ENCODE measurements at places on chromosomes 1 and 21. TPM values are rescaled to one million over a fixed set of nuclear protein-coding genes. Genes with fewer than 3 reads are reported as not detected.

DNA sequence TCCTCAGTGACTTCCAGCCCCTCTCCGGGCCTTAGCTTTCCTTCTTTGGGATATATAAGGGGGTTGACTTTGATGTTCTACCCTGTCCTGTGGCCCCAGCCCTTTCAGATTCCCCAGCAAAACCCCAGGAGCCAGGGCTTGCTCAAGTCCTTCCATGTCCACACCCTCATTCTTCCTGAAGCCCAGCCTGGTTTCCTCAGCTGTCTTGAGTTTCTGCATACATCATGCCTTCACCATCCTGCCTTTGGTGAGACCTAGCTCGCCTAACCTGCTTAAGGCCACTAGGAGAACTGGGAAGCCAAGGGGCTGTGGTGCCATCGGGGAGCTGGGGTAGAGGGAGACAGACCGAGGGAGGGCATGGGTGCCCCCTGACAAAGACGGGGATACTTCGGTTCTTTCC is 17.2 kb upstream of the PEF1 start:
- H3K27ac ChIP-seq: no peak overlapping the region
- H3K36me3 ChIP-seq: peaks cover 26% of the 10 kb centered on the region
- peaks cover 33% of the 10 kb centered on the region for H3K4me1 ChIP-seq
- no peak for DNase-seq

ADAMTSL4 gene
- total RNA-seq: 3.6 TPM

RAB4A gene
- 58.6 TPM for total RNA-seq

- DNase-seq: no peak
- H3K27ac ChIP-seq: peak overlapping the region; percentile 23
- H3K4me3 ChIP-seq: no peak overlapping the region
- H3K36me3 ChIP-seq: peaks cover 17% of the 10 kb centered on the region
- H3K4me1 ChIP-seq: peaks cover 17% of the 10 kb centered on the region
Measured at GRCh38 chr1:150582371-150582770, 3.0 kb upstream of the MCL1 start.

- no peak overlapping the region for H3K4me3 ChIP-seq
- no peaks in the 10 kb centered on the region for H3K27me3 ChIP-seq
- no peak for DNase-seq
- no peaks in the 10 kb centered on the region for H3K4me1 ChIP-seq
- H3K27ac ChIP-seq: no peak overlapping the region
Measured at GRCh38 chr1:193729429-193729828, 543.0 kb upstream of the B3GALT2 start.

DOP1B gene
- total RNA-seq: 17.1 TPM

DNA sequence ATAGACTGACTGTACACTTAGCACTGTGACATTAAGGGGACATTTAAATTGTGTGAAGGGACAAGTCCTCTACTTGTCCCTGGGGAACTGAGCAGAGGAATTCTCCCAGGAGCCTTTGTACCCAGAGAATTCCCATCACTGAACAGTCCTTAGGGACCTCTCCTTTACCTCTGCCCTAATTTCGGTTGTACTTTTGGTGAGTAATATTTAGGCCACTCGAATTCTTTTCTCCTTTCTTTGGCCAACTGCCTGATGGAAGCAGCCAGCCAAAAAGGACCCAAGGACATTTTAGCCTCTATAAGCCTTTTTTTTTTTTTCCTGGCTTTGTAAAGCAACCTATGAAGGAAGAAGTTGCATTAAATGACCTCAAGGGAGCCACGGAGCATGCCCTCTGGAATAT is 71.5 kb downstream of the NR5A2 start:
- H3K27me3 ChIP-seq: peaks cover 4% of the 10 kb centered on the region
- DNase-seq: no peak
- H3K4me1 ChIP-seq: peaks cover 6% of the 10 kb centered on the region
- H3K27ac ChIP-seq: no peak overlapping the region

DNA sequence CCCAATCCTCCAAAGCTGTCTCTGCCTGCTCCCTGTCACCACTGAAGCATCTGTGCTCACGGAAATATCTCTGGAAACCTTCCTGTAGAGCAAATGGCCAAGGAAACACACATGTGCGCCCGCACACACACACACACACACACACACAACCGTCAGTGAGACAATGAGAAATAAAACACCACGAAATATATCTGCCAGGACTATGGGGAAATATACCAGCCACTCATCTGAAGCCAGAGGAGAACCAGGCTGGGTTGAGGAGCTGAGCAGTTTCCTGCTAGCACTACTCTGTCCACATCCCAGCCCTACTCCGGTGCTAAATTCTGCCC is 25.1 kb upstream of the PLXNA2 start:
- peaks cover 63% of the 10 kb centered on the region for H3K27me3 ChIP-seq
- DNase-seq: no peak
- peak overlapping the region; percentile 52 for H3K27ac ChIP-seq
- H3K4me3 ChIP-seq: no peak overlapping the region
- H3K36me3 ChIP-seq: no peaks in the 10 kb centered on the region

- no peaks in the 10 kb centered on the region for H3K27me3 ChIP-seq
- no peak overlapping the region for H3K4me3 ChIP-seq
- H3K27ac ChIP-seq: no peak overlapping the region
- H3K4me1 ChIP-seq: peaks cover 14% of the 10 kb centered on the region
- peaks cover 3% of the 10 kb centered on the region for H3K36me3 ChIP-seq
Measured at GRCh38 chr1:212976586-212976985, 26.2 kb downstream of the VASH2 start.

DNA sequence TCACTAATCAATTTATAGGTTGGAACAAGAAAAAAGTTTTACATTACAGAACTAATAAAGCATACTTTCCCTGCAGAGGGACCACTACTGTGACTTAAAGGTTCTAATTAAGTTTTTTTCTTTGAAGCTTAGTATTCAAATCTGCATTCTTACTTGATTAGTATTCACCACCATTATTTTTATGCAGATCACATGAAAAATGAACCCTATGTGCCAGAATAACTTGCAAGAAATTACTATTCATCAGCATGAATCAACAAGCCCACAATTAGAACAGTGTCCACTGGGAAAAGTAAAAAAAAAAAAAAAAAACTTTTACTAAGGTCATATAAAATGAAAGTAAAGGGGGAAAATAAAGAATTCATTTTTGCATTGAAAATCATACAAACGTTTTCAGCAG is 90.8 kb downstream of the SMYD3 start:
- H3K36me3 ChIP-seq: peaks cover 2% of the 10 kb centered on the region
- no peak for DNase-seq
- no peak overlapping the region for H3K4me3 ChIP-seq
- H3K27me3 ChIP-seq: no peaks in the 10 kb centered on the region

GRCh38 chr1:227775841-227776240 is 39.6 kb upstream of the PRSS38 start:
- peaks cover 3% of the 10 kb centered on the region for H3K36me3 ChIP-seq
- H3K27me3 ChIP-seq: no peaks in the 10 kb centered on the region
- no peak for DNase-seq

DNA sequence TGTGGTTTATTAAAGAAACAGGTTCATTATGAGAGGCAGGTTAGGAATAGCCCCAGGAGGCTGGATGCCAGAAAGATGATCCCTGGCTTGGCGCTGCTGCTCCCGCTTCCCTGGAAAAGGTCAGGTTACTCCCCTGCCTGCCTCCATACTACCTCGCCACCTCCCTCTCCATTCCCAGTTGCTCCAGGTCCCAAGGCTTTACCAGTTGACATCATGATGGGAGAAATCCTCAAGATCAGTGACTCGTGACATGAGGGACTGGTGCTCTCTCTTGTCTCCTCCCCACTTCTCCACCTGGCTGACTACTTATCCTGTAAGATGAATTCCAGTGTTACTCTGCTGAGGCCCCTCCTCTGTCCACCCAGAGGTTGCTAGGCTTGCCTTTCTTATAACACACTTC is 19.7 kb downstream of the VASH2 start:
- no peak overlapping the region for H3K4me3 ChIP-seq
- DNase-seq: no peak
- H3K27me3 ChIP-seq: no peaks in the 10 kb centered on the region
- no peak overlapping the region for H3K27ac ChIP-seq
- H3K36me3 ChIP-seq: no peaks in the 10 kb centered on the region

GRCh38 chr21:19463966-19464365 is 1060.4 kb upstream of the TMPRSS15 start:
- no peak for DNase-seq
- H3K27ac ChIP-seq: no peak overlapping the region
- no peak overlapping the region for H3K4me3 ChIP-seq
- H3K36me3 ChIP-seq: peaks cover 1% of the 10 kb centered on the region
- no peaks in the 10 kb centered on the region for H3K27me3 ChIP-seq

DNA sequence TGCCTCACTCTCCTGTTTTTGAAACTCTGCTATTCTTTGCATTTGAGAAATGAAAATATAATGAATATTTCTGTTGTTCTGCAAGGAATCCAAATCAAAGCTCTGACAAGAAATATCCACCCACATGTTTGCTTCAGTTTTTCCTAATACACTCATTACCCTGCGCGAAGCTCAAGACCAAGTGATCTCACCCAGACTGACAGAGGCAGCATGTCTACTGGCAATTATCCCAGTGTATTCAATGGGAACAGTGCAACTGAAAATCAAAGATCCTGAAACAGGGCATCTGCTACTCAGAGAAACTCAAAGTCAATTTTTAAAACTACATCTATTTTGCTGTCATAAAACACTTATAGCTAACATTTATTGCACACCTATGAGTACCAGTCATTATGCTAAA is 321.0 kb upstream of the LRRC7 start:
- no peak overlapping the region for H3K27ac ChIP-seq
- H3K27me3 ChIP-seq: peaks cover 2% of the 10 kb centered on the region
- H3K4me3 ChIP-seq: no peak overlapping the region
- H3K4me1 ChIP-seq: no peaks in the 10 kb centered on the region

CCDC185 gene
- total RNA-seq: not detected

DNA sequence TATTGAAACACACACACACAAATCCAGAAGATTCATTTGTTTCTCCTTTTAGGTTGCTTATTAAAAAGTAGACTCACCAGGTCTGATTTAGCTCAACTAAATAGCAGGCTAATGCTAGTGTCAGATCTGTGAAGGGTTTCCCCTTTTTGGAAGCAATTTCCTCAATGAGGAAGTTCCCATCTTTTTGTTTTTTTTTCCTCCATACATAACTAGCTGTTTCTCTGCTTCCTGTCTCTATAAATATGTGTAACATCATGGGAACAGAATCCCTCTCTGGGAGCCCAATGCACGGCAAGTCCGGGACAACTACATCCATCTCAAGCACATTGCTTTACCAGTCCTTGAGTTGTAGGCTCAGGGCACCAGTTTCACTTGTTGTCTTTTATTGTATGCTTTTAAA is 1421.1 kb downstream of the PLA2G4A start:
- H3K4me1 ChIP-seq: no peaks in the 10 kb centered on the region
- H3K27ac ChIP-seq: no peak overlapping the region
- H3K4me3 ChIP-seq: no peak overlapping the region
- peaks cover 2% of the 10 kb centered on the region for H3K27me3 ChIP-seq
- no peaks in the 10 kb centered on the region for H3K36me3 ChIP-seq

DNA sequence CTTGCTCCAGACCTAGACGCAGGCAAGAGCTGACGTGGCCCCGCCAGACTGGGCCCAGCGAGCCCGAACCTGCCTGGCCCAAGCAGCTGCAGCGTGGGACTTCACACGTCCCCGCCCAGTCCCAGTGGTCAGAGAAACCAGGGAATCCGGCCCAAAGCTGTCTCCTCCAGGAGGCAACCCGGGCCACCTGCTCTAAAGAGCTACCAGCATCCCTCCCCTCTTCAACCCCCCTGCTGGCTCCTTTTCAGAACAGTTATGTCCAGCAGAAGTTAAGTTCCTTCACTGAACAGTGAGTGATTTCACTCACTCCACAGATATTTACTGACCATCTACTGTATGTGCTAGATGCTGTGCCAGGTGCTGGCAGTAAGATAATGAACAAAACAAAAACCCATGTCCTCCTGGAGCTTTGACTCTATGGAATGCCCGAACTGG is 2.1 kb upstream of the EFNA1 start:
- H3K27ac ChIP-seq: no peak overlapping the region
- no peak for DNase-seq
- H3K36me3 ChIP-seq: no peaks in the 10 kb centered on the region
- no peak overlapping the region for H3K4me3 ChIP-seq
- H3K4me1 ChIP-seq: peaks cover 62% of the 10 kb centered on the region

- no peak overlapping the region for H3K4me3 ChIP-seq
- H3K27ac ChIP-seq: no peak overlapping the region
- no peaks in the 10 kb centered on the region for H3K36me3 ChIP-seq
- H3K4me1 ChIP-seq: peaks cover 5% of the 10 kb centered on the region
- DNase-seq: no peak
Measured at GRCh38 chr1:88179943-88180342, 504.1 kb upstream of the PKN2 start.

DNAJC28 gene
- total RNA-seq: 2.4 TPM

DNA sequence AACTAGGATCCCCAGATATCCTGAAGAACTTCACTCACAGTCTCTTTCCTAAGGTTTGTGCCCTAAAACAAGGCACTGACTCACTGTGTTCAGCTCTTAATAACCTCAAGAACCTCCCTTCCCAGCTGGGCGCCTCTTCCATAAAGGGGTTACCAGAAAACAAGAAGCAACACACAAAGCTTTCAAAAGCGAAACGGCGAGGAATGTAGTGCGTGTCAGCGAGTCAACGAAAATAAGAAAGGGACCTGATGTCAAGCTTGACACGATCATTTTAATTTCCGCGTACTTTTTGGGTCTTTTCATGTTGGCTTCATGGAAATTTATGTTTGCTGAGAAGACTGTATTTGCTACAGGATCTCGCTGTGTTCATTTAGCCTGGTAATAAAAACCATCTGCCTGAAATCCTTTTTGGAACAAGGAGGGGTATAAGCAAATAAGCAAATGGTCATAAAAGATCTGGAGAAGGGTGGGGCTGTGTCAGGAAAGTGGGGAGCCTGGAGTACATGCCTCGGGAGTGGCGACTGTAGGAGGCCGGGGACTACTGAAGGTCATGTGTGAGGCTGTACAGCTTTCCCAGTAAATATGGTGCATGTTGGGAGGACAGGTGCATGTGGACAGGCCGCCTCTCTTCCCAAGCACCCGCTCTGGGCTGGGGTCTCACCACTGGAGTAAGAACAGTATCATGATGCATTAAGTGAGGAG is 11.4 kb upstream of the CLDN14 start:
- DNase-seq: no peak
- H3K4me1 ChIP-seq: no peaks in the 10 kb centered on the region
- H3K4me3 ChIP-seq: no peak overlapping the region
- peaks cover 1% of the 10 kb centered on the region for H3K36me3 ChIP-seq
- H3K27ac ChIP-seq: no peak overlapping the region

CATSPER4 gene
- not detected for total RNA-seq

DNA sequence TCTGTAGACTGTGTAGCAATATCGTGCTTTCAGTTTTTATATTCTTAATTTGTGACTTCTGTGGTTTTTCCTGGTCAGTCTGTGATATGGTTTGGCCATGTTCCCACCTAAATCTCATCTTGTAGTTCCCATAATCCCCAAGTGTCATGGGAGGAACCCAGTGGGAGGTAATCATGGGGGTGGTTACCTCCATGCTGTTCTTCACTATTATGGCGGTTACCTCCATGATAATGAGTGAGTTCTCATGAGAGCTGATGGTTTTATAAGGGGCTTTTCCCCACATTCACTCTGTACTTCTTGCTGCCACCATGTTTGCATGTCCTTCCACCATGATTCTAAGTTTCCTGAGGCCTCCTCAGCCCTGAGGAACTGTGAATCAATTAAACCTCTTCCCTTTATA is 169.8 kb downstream of the LEPR start:
- no peaks in the 10 kb centered on the region for H3K27me3 ChIP-seq
- H3K27ac ChIP-seq: no peak overlapping the region
- no peaks in the 10 kb centered on the region for H3K4me1 ChIP-seq
- DNase-seq: no peak

GRCh38 chr1:87106144-87106543 is 191.7 kb downstream of the HS2ST1 start:
- H3K27ac ChIP-seq: no peak overlapping the region
- no peaks in the 10 kb centered on the region for H3K27me3 ChIP-seq
- H3K36me3 ChIP-seq: peaks cover 4% of the 10 kb centered on the region
- DNase-seq: no peak

GJC2 gene
- 1.5 TPM for total RNA-seq

- peaks cover 3% of the 10 kb centered on the region for H3K4me1 ChIP-seq
- H3K27ac ChIP-seq: no peak overlapping the region
- H3K27me3 ChIP-seq: no peaks in the 10 kb centered on the region
- H3K4me3 ChIP-seq: no peak overlapping the region
Measured at GRCh38 chr1:33021567-33022431, 14.9 kb downstream of the AK2 start.

TLCD4 gene
- total RNA-seq: 2.4 TPM

Measured in chondrocyte (in vitro differentiated cells).